ENCODE measurements at places on chromosomes 13 and 19.

DNA sequence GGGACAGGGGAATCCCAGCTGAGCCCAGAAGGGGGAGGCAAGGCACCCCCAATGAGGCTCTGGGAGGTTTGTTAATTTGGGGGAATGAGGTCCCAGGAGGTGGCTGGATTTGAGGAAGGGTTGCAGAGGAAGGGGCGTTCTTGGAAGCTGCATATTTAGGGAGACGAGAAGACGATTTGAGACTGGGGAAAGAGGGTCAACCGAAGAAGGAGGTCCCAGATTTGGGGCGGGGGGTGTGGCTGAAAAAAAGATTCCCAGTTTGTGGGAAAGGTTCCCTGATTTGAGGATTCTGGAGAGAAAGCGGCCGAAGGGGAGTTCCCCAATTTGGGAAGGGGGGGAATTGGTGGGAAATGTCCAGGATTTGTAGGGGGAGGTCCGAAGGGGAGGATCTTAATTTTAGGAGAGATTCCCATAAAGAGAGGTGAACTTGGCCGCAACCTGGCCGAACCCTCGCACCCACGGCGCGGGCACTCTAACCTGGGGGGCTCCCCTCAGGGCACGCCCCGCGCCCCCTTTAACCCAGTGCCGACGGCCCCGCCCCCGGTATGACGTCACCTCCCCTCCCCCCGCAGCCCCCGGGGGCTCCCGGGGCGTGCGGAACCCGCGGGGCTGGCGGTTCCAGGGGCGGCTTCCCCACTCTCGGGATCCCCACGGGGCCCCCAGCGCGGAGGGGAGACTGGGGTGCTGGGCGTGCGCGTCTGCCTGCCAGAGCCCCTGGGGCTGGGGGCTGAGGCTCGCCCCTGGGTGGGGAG is 1.2 kb downstream of the PTPRS start:
- no peak for DNase-seq

DNA sequence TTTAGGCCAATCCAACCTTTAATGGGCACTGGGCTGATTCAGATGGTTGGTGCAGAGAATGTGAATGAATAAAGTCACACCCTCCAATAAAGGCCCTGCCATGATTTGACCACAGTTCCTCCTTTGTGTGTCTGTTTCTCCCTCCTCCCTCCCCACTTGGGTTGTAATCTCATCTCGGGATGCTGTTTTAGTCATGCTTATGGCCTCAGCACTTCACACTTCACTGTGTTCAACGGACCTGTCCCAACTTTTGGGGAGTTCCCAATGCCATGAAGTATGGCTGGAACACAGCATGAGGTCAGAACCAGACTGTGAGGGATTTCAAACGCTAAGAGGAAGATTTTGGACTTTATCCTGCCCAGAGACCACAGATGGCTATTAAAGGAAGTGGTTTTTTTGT is 5.6 kb upstream of the RAB8A start:
- DNase-seq, result no peak

DNA sequence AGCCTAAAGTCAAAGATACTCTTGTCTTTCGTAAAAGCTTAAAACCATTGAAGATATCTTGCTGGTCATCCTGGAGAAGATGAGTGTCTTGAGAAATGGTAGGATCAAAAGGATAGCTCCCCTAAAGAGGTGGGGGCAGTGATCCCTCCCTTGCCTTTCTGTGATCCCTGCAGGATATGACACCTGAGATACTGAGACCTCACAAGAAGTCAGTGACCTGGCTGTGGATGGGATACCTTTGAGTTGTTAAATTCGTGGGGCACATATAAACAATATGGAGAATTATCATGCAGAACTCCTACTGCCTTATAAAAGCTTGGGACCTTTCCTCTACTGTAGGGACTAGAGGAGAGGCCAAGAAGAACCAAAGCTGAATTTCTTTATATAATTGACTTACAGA is 21.4 kb downstream of the STOML3 start:
- DNase-seq, result no peak

- no peak for DNase-seq
Observed at GRCh38 chr19:37361994-37362393, 8.9 kb upstream of the ZNF527 start.

GRCh38 chr19:45293682-45294081 is 29.0 kb downstream of the CKM start:
- DNase-seq, result peak; percentile 36

- no peak for DNase-seq
Observed at GRCh38 chr13:104809483-104809882, 1726.0 kb downstream of the EFNB2 start.

DNA sequence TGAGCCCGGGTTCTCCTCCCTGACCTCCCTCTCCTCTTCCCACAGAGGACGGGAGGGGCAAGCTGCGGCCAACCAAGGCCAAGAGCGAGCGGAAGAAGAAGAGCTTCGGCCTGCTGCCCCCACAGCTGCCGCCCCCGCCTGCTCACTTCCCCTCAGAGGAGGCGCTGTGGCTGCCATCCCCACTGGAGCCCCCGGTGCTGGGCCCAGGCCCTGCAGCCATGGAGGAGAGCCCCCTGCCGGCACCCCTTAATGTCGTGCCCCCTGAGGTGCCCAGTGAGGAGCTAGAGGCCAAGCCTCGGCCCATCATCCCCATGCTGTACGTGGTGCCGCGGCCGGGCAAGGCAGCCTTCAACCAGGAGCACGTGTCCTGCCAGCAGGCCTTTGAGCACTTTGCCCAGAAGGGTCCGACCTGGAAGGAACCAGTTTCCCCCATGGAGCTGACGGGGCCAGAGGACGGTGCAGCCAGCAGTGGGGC is 162.2 kb downstream of the KDM4B start:
- DNase-seq, result no peak

- DNase-seq, result no peak
Observed at GRCh38 chr13:112208656-112209055, 141.7 kb downstream of the SOX1 start.

DNA sequence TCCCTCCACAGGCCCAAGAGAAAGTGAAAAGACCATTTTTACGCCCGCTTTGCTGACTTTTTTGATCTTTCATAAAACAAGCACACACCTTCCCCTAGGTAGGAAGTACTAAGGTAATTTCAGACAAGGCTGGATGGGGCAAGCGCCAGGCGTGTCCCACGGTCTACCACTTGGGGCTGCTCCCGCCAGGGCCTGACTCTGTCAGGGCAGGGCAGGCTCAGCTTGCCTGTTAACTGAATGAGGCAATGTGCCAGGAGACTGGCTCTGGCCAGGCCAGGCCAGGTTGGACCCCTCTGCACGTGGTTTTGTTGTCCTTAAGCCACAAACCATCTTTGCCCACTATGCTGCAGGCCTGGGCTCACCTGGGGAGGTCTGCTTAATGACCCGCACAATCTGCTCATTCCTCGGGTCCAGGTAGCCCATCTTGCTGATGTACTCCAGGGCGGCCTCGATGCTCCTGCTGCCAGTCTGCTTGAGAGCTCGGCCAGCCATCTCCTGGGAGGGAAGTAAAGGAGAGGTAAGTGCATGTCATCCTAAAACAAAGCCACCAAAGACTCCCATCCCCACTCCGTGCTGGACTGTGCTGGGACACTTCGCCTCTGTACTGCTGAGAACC is 70.4 kb downstream of the LATS2 start:
- no peak for DNase-seq

- DNase-seq, result no peak
Observed at GRCh38 chr19:14614099-14614412, 31.2 kb downstream of the CLEC17A start.

- DNase-seq, result no peak
Observed at GRCh38 chr13:43365039-43365344, 341.6 kb downstream of the DNAJC15 start.

DNA sequence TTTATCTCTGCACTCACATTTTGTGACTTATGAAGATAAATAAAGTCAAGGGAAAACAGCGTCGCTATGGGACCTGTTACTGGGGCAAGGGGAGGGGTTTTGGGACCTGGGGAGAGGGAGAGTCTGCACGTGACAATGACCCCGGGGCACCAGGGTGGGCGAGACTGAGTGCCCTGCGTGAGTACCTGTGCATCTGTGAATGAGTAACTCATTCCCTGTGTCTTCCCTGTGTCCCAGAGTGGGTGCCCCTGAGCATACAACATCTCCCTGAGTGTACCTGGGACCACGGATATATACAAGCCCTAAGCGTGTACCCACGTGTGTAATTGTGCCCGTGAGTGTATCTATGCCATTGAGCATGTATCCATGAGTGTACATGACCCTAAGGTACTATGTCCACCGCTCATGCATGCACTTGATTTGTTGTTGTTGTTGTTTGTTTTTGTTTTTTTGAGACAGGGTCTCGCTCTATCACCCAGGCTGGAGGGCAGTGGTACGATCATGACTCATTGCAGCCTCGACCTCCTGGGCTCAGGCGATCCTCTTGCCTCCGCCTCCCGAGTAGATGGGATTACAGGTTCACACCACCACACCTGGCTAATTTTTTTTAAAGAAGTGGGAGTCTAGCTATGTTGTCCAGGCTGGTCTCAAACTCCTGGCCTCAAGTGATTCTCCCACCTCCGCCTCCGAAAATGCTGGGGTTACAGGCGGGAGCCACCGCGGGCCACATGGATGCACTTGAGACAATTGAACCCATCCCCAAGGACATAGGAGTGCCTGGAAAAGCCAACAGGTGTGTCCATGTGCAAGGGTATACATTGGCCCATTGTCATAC is 645 bp upstream of the TRAPPC5 start:
- no peak for DNase-seq

DNA sequence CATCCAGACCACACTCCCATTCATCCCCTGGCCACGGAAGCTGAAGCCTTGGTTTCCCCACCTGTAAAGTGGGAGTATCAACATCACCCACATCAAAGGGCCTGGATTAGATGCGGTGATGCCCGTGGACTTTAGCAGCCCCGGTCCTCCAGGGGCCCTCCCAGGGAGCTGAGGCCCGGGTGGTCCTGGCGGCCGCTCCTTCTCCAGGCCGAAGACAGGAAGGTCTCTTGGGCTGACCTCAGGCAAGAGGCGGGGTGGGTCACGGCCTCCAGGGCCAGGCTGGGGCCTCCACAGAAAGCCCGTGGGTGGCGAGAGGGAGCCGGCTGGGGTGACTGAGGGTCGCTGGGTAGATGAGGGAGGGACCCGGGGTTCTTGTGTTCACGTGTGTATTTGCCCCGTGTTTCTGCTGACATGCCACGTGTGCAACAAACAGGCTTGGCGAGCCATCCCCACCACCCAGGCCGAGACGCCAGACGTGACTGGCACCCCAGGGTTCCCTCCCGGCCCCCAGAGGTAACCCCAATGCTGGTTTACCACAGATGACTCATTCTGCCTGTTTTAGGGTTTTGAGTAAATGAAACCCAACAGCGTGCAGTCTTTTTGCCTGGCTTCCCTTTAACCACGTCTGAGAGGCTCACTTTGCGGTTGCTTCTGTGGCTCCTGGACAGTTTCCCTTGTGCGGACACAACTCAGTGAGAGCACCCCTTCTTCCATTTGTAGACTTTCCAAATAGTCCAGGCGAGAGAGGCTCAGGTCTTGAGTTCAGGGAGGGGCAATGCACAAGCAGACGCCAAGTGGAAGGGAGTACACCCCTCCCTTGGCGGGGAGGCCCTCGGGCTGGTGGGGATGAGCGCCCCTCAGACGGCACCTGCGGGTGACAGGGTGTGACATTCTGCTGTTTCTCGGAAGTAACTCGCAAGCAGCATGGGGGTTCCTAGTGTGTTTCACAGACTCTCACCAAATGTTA is 42.9 kb downstream of the C13orf46 start:
- peak; percentile 43 for DNase-seq

- DNase-seq, result no peak
Observed at GRCh38 chr19:39218230-39219007, 14.4 kb upstream of the SYCN start.

GRCh38 chr19:29609636-29610035 is 3.6 kb downstream of the POP4 start:
- no peak for DNase-seq

DNA sequence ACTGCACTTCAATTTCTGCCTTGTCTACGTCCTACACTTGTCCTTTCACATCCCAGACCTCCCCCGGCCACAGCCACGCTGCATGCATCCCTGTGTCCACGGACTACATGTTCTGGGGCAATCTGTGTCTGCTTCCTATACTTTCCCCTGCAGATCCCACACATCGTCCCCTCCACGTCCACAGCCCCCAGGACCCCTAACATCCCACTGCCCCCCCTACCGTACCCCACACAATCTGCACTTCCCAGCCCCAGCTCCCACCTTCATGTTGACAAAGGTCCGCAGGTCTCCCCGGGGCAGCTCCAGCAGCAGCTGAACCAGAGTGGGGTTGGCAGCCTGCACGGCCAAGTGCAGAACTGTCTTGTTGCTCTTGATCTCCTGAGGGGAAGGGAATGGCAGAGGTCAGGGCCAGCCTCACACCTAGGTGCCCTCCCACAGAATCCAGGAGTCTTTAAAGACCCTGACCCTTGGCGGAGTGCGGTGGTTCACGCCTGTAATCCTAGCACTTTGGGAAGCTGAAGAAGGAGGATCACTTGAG is 10.2 kb downstream of the NFKBID start:
- no peak for DNase-seq

- DNase-seq, result no peak
Observed at GRCh38 chr13:36453516-36453915, 21.2 kb downstream of the CCNA1 start.

DNA sequence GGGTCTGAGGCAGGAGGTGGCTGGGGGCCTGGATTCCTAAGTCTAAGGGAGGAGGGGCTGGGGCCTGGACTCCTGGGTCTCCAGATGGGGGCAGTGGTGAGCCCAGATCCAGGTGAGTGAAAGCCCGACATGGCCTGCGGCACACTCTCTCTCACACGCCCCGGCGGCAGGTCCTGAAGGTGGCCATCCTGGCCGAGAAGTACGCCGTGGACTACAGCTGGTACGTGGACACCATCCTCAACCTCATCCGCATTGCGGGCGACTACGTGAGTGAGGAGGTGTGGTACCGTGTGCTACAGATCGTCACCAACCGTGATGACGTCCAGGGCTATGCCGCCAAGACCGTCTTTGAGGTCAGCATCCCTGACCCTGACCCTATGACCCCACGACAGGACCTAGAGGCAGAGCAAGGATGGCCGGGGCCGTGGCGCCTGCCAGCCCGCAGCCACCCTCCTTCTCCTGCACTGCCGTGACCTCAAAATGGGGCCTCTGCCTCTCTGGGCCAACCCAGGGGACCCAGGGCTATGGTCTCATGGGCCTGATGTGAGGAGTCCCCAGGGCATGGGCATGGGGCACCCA is 13.2 kb downstream of the FUZ start:
- no peak for DNase-seq

Measured in stimulated activated CD4-positive, alpha-beta T cell treated with anti-CD3 and anti-CD28 coated beads, Interleukin-1b, Interleukin-23, amount 100 ng/mL, for 48 hours (primary cell).